ENCODE measurements at places on chromosomes 2 and 18.

- no peak for DNase-seq
Measured at GRCh38 chr2:119645173-119645855, 33.7 kb upstream of the TMEM177 start.

GRCh38 chr18:43830947-43831346 lies 553.7 kb upstream of the SYT4 start:
- DNase-seq: no peak

DNA sequence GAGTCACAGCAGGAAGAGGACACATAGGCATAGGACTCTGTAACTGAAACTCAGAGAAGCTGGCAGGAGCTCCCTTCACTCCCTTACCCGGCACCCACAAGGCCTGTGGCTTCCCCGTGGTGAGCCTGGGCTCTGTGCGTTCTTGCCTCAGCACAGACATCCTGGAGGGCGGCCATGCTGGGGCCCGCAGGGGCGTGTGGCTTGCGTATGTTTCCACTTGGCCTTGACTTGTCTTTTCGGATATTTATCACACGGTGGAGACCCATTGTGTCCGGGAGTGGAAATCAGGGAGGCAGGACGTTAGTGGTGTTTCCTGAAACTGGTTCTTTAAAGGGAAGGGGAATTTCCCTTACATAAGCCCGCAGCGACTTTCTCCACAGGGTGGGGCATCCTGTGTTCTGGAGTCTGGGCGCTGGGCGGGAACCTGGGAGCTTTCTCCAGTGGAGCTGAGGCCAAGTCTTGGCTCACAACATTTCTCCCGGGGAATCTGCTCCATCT lies 49.9 kb upstream of the EML6 start:
- peak; percentile 81 for DNase-seq

- peak; percentile 27 for DNase-seq
Measured at GRCh38 chr2:37711308-37711731, 39.9 kb upstream of the CDC42EP3 start.

- DNase-seq: no peak
Measured at GRCh38 chr2:215745331-215745730, 268.0 kb downstream of the MREG start.

- no peak for DNase-seq
Measured at GRCh38 chr18:1003499-1003898, 98.8 kb downstream of the ADCYAP1 start.

- no peak for DNase-seq
Measured at GRCh38 chr2:66684289-66684688, 249.4 kb downstream of the MEIS1 start.

GRCh38 chr2:19711470-19712372 lies 190.1 kb downstream of the TTC32 start:
- DNase-seq: no peak

DNA sequence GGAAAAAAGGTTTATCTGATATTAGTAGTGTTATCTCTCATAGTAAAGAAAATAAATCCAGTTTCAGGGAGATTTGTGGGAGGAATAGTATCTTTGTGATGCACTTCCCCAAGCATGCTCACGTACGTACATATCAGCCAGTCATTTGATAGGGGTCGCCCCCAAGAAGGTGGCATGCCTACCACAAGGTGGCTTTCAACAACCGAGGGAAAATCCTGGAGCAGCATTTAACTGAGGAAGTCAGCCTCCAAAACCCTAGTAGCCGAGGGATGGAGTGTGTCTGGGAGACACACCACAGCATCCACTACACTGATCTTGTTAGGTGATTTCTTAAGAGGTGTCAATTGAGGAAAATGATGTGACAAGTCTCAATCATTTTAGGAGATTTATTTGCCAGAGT lies 623.9 kb downstream of the NYAP2 start:
- no peak for DNase-seq

- no peak for DNase-seq
Measured at GRCh38 chr18:48660346-48661228, 121.8 kb downstream of the CTIF start.

- DNase-seq: peak; percentile 12
Measured at GRCh38 chr18:136433-136832, 21.9 kb upstream of the USP14 start.

- no peak for DNase-seq
Measured at GRCh38 chr2:32864334-32865111, 82.2 kb upstream of the LTBP1 start.

- no peak for DNase-seq
Measured at GRCh38 chr18:74529811-74530583, 4.3 kb upstream of the CNDP1 start.

GRCh38 chr2:55134316-55134706 lies 84.1 kb upstream of the RTN4 start:
- DNase-seq: no peak

GRCh38 chr2:96117701-96118588 lies 1.6 kb upstream of the ADRA2B start:
- no peak for DNase-seq

DNA sequence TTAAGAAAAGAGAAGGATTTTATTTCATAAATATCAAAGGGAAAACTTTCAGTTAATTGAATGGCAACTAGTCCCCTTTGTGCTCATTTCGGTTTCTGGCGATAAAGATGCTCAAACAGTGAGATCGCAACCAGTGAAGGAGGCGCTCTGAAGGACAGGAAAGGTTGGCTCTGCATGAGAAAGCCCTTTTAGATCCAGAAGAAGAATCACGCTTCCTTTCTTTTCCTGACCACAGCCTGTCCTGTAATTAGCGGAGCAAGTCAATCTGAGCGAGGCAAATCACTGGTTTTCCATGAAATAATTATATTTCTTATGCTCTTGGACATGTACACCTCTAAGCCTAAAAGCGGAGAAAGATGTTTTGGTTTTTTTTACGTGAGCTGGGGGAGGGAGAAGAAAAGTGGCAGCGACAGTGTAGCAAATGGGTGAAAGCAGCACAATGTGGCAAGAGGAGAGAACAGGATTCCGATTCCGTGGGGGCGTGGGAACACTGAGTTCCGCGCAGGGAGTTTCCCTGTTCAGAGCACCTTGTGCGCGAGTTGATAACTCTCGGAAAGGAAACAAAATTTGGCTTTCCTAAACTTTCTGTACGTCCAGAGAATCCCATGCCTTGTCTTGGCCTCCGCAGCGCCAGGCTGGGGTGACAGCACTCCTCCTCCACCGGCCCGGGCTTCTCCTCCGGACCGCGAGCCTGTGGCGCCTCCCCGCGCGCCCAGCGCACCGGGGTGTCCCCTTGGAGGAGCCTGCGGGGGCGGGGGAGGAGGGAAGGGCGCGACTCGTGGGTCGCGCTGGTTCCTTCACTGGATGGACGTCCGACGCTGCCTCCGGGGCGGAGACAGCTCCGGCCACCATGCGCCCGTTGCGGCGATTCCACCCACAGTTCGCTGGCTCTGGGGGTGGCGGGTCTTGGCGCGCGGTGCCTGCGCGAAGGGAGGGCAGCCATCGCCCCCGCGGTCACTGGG lies 620 bp upstream of the SLC9A2 start:
- peak; percentile 21 for DNase-seq

- DNase-seq: no peak
Measured at GRCh38 chr18:57326718-57327323, 25.5 kb upstream of the ST8SIA3 start.

DNA sequence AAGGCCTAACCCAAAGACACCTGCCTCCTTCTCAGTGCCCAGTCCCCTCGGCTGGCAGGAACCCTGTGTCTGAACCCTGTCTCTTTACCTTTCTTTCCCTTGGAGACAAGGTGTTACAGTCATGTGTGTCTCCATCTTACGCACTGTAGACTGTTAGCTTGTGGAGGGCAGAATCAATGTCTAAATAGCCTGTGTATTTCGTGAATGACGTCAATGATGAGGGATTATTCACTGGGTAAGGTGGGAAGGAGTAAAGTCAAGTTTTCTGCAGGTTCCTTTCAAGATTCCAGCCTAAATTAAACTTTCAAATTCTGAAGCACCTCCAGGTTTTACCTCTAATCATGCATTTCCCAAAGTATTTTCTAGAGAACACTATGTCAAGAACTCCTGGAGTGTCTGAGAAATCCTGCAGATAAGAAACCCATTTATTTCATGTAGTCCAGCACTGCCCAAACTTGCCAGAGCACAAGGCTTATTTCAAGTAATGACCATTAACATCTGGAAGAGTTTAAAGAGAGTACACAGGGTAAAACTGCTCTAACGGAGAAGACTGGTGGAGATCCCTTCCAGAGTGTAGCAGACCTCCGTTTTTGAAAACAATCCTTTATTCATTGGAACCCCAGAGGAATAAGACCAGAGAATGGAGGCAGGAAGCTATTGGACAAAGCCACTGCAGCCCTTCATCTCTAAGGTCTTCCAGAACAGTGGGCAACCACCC lies 72.8 kb downstream of the KCNF1 start:
- DNase-seq: no peak

DNA sequence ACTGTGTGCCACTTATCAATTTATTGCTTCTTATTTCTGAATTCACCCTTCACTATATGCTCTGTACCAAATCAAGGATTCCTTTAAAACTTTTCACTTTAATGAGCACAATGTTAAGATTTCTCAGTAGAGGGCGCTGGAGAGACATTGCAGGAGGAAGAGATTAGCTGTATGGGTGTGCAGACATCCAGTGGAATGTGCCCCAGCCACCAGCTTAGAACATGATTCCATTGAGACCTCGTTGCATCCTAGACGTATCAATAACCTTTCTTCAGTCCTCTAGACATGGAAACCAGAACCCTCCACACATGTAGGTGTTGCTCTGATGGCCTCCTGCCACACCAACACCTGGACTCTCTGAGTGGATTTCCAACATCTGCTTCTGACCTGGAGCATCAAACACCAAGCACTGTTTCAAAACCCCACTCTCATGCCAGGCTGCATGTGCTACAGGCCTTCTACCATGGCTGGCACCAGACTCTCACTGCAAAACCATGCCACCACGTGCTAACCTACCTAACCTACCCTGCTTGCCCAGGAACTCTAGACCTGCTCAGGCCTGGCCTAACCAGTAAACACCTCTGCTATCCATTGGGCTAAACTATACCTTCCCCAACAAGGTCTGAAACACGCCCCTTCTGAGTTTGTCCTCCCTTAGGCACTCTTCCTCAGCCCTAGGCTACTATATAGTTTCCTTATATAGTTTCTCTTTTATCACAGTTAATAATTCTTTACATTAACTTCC lies 633.2 kb upstream of the PKDCC start:
- no peak for DNase-seq

DNA sequence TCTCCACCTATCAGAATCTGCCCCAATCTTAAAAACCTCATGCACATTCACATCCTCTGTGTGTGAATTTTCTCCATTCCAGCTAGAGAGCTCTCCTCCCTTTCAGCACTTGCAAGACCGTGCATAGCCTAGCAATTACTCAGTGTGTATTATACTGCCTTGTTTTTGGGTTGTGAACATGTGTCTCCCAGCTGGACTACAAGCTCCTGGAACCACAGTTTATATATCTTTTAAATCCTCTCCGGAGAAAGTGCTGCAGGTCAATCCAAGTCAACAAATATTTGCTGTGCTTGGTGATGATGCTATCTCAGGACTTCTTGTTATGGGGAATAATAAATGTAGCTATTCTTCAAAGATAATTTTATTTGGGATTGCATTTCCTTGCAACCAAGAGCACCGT lies 58.2 kb upstream of the MEX3C start:
- no peak for DNase-seq

GRCh38 chr18:80067897-80068296 lies 33.7 kb downstream of the RBFA start:
- no peak for DNase-seq

DNA sequence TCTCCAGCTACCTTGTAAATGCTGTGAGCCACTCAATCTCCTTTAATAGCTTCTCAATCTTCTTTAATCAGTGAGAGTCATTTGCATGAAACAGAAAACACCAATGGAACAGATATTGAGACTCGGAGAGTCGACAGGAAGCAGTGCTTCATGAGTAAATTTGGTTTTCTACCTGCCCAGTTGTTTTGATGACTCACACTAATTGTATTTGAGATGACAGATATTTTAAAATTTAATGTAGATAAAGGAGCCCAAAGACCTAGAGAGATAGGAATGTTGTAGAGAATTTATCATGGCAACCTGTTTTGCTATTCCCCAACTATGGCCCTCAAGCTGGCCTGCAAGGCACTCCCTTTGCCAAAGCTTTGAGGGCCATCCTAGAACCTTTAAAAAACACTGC lies 119.1 kb downstream of the CDC42EP3 start:
- no peak for DNase-seq

- no peak for DNase-seq
Measured at GRCh38 chr2:74764429-74765272, 69.3 kb upstream of the HK2 start.

DNA sequence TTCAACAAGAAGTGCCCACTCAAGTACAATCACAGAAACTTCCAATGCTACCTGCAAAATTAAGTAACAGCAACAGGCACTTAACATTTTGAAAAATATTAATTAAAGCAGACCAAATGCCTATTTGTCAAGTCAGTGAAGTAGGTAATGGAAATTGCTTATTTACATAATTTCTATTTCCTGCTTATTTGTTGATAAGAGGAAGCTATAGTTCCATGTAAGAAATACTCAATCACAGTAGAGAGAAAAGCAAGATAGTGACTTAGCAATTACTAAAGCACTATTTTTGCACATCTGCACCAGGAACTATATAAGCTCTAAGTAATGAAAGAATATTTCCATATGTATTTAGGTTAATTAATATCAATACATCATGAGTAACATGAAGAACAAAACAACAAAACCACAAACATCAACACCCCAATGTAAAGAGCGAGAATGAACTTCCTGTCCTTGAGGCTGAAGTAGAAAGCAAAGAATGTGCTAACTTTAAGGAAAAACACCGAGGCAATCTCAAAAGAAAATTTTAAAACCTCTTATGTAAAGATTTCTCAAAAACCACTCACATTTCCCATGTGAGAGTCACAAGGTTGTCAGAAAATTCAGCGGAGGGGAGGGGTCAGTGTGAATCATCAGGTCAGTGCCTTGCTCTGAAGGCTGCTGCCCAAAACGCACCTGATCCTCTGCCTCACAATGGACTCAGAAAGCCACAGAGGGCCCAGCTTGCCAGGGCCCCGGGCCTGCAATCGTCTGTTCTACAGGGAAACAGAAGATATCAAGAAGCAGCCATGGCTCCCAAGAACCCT lies 12.5 kb downstream of the NPC1 start:
- DNase-seq: no peak

DNA sequence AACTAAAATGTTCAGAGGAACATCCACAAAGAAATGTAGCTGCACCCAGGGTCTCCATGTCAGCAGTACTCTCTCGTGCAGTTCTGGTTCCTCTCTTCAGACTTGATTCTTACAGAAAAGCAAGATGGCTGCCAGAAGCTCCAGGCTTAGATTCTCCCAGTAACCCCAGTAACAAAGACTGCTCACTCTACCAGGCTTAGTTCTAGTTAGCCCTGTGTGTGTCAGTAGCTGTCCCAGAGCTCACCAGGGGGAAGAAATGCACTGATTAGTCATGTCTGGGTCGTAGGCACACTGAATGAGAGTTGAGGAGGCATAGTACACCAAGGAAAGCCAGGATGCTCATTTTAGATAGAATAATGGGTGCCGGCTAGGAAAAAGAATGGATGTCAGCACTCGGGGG lies 395.0 kb upstream of the NRP2 start:
- no peak for DNase-seq

- no peak for DNase-seq
Measured at GRCh38 chr2:62118160-62118559, 77.8 kb upstream of the B3GNT2 start.

GRCh38 chr2:121478996-121479745 lies 51.5 kb upstream of the RNU4ATAC start:
- DNase-seq: no peak
